ENCODE measurements at places on chromosomes 2 and 18. TPM values are rescaled to one million over a fixed set of nuclear protein-coding genes. Genes with fewer than 3 reads are reported as not detected.

GRCh38 chr2:61978522-61978921 lies 73.0 kb downstream of the COMMD1 start:
- H3K4me1 ChIP-seq, result no peaks in the 10 kb centered on the region
- H3K27ac ChIP-seq, result no peak overlapping the region
- no peak for DNase-seq
- H3K4me3 ChIP-seq, result no peak overlapping the region
- no peaks in the 10 kb centered on the region for H3K27me3 ChIP-seq
- H3K36me3 ChIP-seq, result peaks cover 20% of the 10 kb centered on the region

GRCh38 chr2:219483451-219484342 lies 15.0 kb upstream of the GMPPA start:
- no peak for DNase-seq
- peaks cover 6% of the 10 kb centered on the region for H3K36me3 ChIP-seq
- no peak overlapping the region for H3K4me3 ChIP-seq
- peaks cover 6% of the 10 kb centered on the region for H3K27me3 ChIP-seq
- no peak overlapping the region for H3K27ac ChIP-seq
- H3K4me1 ChIP-seq, result no peaks in the 10 kb centered on the region

Gene CYS1
- total RNA-seq, result 0.24 TPM

- H3K36me3 ChIP-seq, result peaks cover 4% of the 10 kb centered on the region
- H3K27ac ChIP-seq, result no peak overlapping the region
- peaks cover 7% of the 10 kb centered on the region for H3K27me3 ChIP-seq
- peaks cover 27% of the 10 kb centered on the region for H3K4me1 ChIP-seq
- DNase-seq, result no peak
- no peak overlapping the region for H3K4me3 ChIP-seq
Measured at GRCh38 chr2:24448797-24449196, 42.3 kb upstream of the NCOA1 start.

Gene TACR1
- not detected for total RNA-seq

DNA sequence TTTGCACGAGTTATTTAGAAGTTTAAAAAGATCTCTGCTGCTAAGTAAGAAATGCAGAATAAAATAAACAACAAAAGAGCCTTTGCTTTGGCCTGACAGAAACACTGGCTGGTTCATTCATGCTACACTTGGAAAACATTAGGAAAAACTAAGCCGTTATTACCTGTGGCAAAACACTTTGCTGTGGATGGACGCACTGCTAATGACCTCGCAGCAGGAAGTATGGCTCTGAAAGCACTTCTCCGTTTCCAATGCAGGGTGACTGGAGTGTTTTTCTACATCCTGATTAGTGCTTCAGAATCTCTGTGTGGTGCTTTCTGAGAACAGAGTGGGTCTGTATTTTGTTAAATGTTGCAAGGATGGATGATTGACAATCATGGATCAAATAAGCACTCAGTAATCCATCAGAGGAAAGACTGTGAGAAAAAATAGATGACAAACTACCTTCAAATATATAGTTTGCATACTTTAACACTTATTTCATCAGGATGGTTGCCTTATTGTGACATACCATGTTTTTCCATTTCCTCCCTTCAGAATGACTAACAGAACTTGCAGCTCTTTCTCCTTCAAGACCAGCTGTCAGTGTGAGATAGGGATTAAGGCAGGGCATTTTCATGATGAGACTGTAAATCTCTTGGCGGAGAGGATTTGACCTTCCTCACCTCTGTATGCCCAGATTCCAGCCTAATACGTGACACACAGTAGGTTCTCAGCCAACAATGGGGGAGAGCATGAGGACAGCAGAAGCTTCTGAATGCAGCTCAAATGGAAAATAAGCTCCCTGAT lies 38.0 kb downstream of the LINC00305 start:
- no peak for DNase-seq
- H3K27ac ChIP-seq, result no peak overlapping the region
- H3K4me1 ChIP-seq, result no peaks in the 10 kb centered on the region
- no peaks in the 10 kb centered on the region for H3K36me3 ChIP-seq
- no peak overlapping the region for H3K4me3 ChIP-seq

- H3K27ac ChIP-seq, result no peak overlapping the region
- H3K36me3 ChIP-seq, result no peaks in the 10 kb centered on the region
- peaks cover 16% of the 10 kb centered on the region for H3K27me3 ChIP-seq
- H3K4me1 ChIP-seq, result no peaks in the 10 kb centered on the region
- no peak for DNase-seq
Measured at GRCh38 chr2:95008306-95008705, 17.2 kb upstream of the MAL start.

Gene TSGA10
- total RNA-seq, result 0.86 TPM

GRCh38 chr2:213016166-213016983 lies 135.0 kb downstream of the IKZF2 start:
- H3K27me3 ChIP-seq, result 0 out of 2 replicates have a peak, but pooled peaks cover 2% of the 10 kb centered on the region
- no peak overlapping the region for H3K4me3 ChIP-seq
- no peak overlapping the region for H3K27ac ChIP-seq
- H3K4me1 ChIP-seq, result peaks cover 20% of the 10 kb centered on the region
- peaks cover 22% of the 10 kb centered on the region for H3K36me3 ChIP-seq
- no peak for DNase-seq

GRCh38 chr2:224561234-224562005 lies 23.7 kb downstream of the CUL3 start:
- H3K4me1 ChIP-seq, result peaks cover 15% of the 10 kb centered on the region
- DNase-seq, result peak; percentile 41
- H3K27ac ChIP-seq, result no peak overlapping the region
- no peaks in the 10 kb centered on the region for H3K27me3 ChIP-seq
- H3K36me3 ChIP-seq, result peaks cover 12% of the 10 kb centered on the region
- no peak overlapping the region for H3K4me3 ChIP-seq

Gene TMEM182
- 4.2 TPM for total RNA-seq

GRCh38 chr2:42072349-42073118 lies 24.7 kb downstream of the PKDCC start:
- H3K27me3 ChIP-seq, result peaks cover 45% of the 10 kb centered on the region
- H3K4me3 ChIP-seq, result no peak overlapping the region
- no peak for DNase-seq
- no peaks in the 10 kb centered on the region for H3K36me3 ChIP-seq

GRCh38 chr18:50545936-50546335 lies 14.0 kb upstream of the MAPK4 start:
- no peak overlapping the region for H3K4me3 ChIP-seq
- no peaks in the 10 kb centered on the region for H3K4me1 ChIP-seq
- no peaks in the 10 kb centered on the region for H3K36me3 ChIP-seq
- no peaks in the 10 kb centered on the region for H3K27me3 ChIP-seq

Gene EPB41L3
- 16.6 TPM for total RNA-seq

DNA sequence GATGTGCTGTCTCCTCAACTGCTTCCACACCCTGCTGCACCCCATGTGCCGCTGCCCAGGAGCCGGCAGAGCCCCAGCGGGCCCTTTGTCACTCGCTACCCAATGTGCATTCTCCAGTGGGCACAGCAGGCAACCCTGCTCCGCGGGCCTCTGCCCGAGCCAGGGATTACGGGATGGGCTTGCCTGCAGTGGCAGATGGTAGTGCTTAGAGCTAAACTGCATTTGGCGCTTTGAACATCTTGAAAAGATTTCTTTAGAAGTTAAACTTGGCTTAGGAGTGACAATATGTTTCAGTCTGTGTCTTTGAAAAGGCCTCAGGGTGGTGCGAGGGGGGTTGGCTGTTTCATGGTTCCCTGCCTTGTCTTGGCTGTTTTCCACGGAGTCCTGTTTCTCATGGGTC lies 84.0 kb upstream of the BOD1L2 start:
- H3K27me3 ChIP-seq, result peaks cover 25% of the 10 kb centered on the region
- no peak for DNase-seq
- H3K27ac ChIP-seq, result no peak overlapping the region
- H3K4me1 ChIP-seq, result no peaks in the 10 kb centered on the region

GRCh38 chr2:124646166-124646815 lies 621.2 kb downstream of the CNTNAP5 start:
- no peak overlapping the region for H3K4me3 ChIP-seq
- H3K4me1 ChIP-seq, result no peaks in the 10 kb centered on the region
- no peaks in the 10 kb centered on the region for H3K36me3 ChIP-seq
- H3K27me3 ChIP-seq, result no peaks in the 10 kb centered on the region

GRCh38 chr2:63588385-63589147 lies at the start of the genes MDH1 and WDPCP:
Gene MDH1 (plus strand): TSS chr2:63588963. CDS start chr2:63589044, 81 bp downstream.
Gene WDPCP (minus strand): TSS chr2:63588477. CDS start chr2:63588271, 206 bp downstream.
- peak; percentile 100 for DNase-seq
- no peaks in the 10 kb centered on the region for H3K27me3 ChIP-seq
- H3K4me1 ChIP-seq, result peaks cover 40% of the 10 kb centered on the region
- peaks cover 14% of the 10 kb centered on the region for H3K36me3 ChIP-seq
- H3K4me3 ChIP-seq, result peak within 1 kb of the TSS; percentile 100

GRCh38 chr2:212892193-212892592 lies 259.2 kb downstream of the IKZF2 start:
- peak; percentile 49 for DNase-seq
- no peaks in the 10 kb centered on the region for H3K36me3 ChIP-seq
- H3K27me3 ChIP-seq, result no peaks in the 10 kb centered on the region

DNA sequence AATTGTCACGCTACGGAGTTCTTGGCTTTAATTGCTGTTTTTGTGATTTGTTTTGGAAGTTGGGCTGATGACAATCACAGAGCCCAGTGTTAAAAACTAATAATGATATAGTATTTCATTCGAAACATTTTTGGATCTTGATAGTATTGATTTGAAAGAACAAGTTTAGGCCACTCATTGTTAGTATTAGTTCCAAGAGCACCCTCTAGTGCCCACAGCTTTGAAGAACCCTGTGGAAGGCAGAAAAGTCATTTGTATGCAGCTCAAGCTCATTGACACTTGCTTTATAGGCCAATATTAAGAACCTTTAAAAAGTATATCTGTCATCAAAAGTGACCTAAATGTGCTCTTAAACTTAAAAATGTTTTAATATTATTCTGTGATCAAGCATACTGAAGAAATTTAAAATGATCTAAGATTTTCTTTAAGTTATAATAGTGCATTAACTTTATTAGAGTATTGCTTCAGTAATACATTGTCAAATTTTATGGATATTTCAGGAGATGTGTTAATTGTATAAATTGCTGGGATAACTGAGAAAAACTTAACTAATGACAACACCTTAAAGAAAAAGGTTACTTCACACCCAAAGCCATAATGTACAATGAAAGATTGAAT lies 191.0 kb downstream of the GRB14 start:
- DNase-seq, result peak; percentile 8
- H3K36me3 ChIP-seq, result no peaks in the 10 kb centered on the region
- H3K27me3 ChIP-seq, result no peaks in the 10 kb centered on the region
- no peak overlapping the region for H3K4me3 ChIP-seq
- no peaks in the 10 kb centered on the region for H3K4me1 ChIP-seq

Gene CXCR1
- not detected for total RNA-seq

Gene ARHGEF33
- 0.05 TPM for total RNA-seq

- no peak overlapping the region for H3K27ac ChIP-seq
- H3K4me3 ChIP-seq, result no peak overlapping the region
- no peak for DNase-seq
- H3K4me1 ChIP-seq, result peaks cover 8% of the 10 kb centered on the region
Measured at GRCh38 chr18:53798516-53798915, 426.0 kb downstream of the MBD2 start.

DNA sequence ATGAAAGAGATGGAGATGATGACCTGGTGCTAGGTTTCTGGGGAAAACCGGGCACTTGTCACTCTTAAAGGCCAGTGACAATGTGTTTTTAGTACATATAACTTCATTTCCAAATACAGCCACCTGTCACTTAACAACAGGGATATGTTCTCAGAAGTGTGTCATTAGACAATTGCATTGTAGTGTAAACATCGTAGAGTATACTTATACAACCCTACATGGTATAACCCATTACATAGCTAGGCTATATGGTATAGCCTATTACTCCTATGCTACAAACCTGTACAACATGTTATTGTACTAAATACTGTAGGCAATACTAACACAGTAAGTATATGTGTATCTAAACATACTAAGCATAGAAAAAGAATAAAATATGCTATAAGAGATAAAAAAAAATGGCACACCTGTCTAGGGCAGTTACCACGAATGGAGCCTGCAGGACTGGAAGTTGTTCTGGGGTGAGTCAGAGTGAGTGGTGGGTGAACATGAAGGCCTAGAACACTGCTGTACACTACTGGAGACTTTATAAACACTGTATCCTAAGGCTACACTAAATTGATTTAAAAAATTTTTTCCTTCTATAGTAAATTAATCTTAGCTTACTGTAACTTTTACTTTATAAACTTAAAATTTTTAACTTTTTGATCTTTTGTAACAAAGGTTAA lies 123.2 kb downstream of the THADA start:
- DNase-seq, result no peak
- H3K4me1 ChIP-seq, result peaks cover 26% of the 10 kb centered on the region
- H3K36me3 ChIP-seq, result peaks cover 11% of the 10 kb centered on the region
- no peak overlapping the region for H3K27ac ChIP-seq

DNA sequence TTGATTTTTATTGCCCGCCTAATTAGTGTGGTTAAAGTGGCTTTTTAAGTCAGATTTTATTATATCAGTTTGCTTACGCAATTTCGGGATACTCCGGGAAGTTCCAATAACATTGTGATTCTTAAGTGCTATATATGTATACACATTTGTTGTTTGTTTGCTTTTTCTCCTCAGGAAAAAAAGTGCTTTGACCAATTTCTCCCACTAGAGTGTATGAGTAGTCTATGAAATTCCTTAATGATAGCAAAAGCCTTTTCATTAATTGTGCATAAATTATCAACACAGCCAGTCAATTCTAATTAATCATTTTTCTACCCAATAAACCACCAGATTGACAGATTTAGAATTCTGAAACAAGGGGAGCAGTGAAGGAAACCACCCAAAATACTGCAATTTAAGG lies 172.2 kb downstream of the DPP10 start:
- no peak overlapping the region for H3K27ac ChIP-seq
- no peak for DNase-seq
- H3K4me3 ChIP-seq, result no peak overlapping the region
- H3K36me3 ChIP-seq, result no peaks in the 10 kb centered on the region
- no peaks in the 10 kb centered on the region for H3K4me1 ChIP-seq
- H3K27me3 ChIP-seq, result no peaks in the 10 kb centered on the region

Gene RHBDD1
- total RNA-seq, result 40.4 TPM

Gene ALPP
- not detected for total RNA-seq

GRCh38 chr18:9177031-9177430 lies 40.5 kb downstream of the ANKRD12 start:
- H3K27me3 ChIP-seq, result no peaks in the 10 kb centered on the region
- H3K36me3 ChIP-seq, result no peaks in the 10 kb centered on the region
- no peak for DNase-seq
- no peak overlapping the region for H3K27ac ChIP-seq
- peaks cover 44% of the 10 kb centered on the region for H3K4me1 ChIP-seq

- DNase-seq, result no peak
- H3K27me3 ChIP-seq, result no peaks in the 10 kb centered on the region
- H3K4me1 ChIP-seq, result no peaks in the 10 kb centered on the region
- H3K4me3 ChIP-seq, result no peak overlapping the region
- peaks cover 4% of the 10 kb centered on the region for H3K36me3 ChIP-seq
- H3K27ac ChIP-seq, result no peak overlapping the region
Measured at GRCh38 chr2:147501968-147502367, 342.9 kb upstream of the ACVR2A start.

Gene SEPTIN10
- 102 TPM for total RNA-seq

- no peak for DNase-seq
- H3K27ac ChIP-seq, result no peak overlapping the region
- H3K36me3 ChIP-seq, result no peaks in the 10 kb centered on the region
- no peak overlapping the region for H3K4me3 ChIP-seq
- peaks cover 10% of the 10 kb centered on the region for H3K27me3 ChIP-seq
Measured at GRCh38 chr2:113167115-113167932, 6.4 kb upstream of the PSD4 start.

All from HFFc6 (cell line).